Fibroblast of skin of abdomen (primary cell): ENCODE measurements at places on chromosomes 1 and 21.

DNA sequence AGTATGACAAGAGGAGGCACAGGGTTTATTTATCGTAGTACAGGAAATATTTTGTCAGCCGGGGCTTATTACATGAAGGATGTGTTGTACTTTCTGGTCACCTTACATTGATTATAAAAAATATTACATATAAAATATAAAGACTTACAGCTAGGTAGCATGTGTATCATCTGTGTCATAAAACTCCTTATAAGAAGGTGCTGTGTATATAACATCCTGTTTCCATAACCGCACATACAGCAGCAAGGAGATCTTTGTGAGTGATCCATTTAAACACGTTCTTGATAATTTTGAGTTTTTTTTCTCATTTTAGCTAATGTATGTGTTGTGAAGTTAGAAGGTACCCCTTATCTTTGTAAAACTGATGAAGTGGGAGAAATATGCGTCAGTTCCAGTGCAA lies 60.1 kb downstream of the S100B start:
- no peak for DNase-seq

- DNase-seq: no peak
Observed at GRCh38 chr1:58921342-58921741, 137.5 kb upstream of the JUN start.

DNA sequence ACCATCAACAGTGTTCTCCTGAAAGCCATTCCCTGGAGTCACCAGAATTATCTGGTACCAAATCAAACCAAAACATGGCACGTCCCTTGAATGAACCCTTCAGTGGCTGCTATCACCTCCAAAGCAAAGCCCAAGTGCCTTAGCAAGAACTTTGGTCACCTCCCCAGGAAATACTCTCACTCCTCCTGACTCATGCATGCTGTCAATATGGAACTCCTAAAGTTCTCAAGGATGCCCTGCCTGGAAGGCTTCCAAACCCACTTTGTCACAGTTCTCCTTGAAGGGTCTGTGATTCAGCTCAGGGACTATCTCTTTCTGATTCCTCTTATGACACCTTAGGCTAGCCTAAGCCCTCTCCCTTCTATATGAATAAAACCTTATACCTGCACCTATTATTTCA lies 146.1 kb upstream of the RUNX1 start:
- DNase-seq: no peak

- DNase-seq: no peak
Observed at GRCh38 chr1:229273507-229274232, 2.8 kb downstream of the RAB4A start.
